Activated T-helper 1 cell treated with anti-CD3 and anti-CD28 coated beads, Interleukin-12 subunit alpha, Interleukin-12 subunit beta, Interleukin-2, Interleukin-4 antibody, amounts not matched to agents 30 ng/mL and 10 ng/mL and 1 ng/mL, durations not matched to agents 14 hours and 24 hours and 36 hours (primary cell): ENCODE measurements at places on chromosomes 3 and 15. TPM values are rescaled to one million over a fixed set of nuclear protein-coding genes. Genes with fewer than 3 reads are reported as not detected.

The NAALADL2 gene
- not detected in 2 replicates for total RNA-seq

The LIPC gene
- total RNA-seq = 0.62 and 0.69 TPM in 2 replicates

GRCh38 chr15:77546050-77546501 lies 86.6 kb downstream of the LINGO1 start:
- no peaks in the 10 kb centered on the region for H3K36me3 ChIP-seq
- no peak for DNase-seq
- peaks cover 12% of the 10 kb centered on the region for H3K27me3 ChIP-seq

DNA sequence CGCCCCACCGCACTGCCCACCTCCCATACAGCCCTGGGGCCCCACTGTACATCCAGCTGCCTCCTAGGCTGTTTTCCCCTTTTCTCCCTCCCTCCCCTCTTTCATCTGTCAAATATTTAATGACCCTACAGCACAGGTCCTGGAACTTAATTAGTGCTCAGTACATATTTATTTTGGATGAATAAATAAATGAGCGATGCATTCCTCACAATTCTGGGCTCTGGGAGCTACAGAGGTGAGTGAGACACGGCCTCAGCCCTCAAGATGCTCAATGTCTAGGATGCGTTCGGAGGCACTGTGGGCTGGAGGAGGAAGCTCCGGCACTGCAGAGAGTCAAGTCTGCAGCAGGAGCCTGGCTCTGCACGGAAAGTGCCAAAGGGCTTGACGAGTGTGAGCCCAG lies 175.0 kb downstream of the FAM43A start:
- DNase-seq = no peak
- no peaks in the 10 kb centered on the region for H3K36me3 ChIP-seq
- peaks cover 15% of the 10 kb centered on the region for H3K27me3 ChIP-seq
- H3K27ac ChIP-seq = no peak overlapping the region

The USP50 gene
- 0.37 TPM in 1 of 2 replicates, not detected in the other for total RNA-seq

The SGO1 gene
- total RNA-seq = 17.8 and 18.3 TPM in 2 replicates

GRCh38 chr15:25829073-25829472 lies 34.1 kb downstream of the ATP10A start:
- no peak overlapping the region for H3K27ac ChIP-seq
- peaks cover 42% of the 10 kb centered on the region for H3K4me1 ChIP-seq
- no peak overlapping the region for H3K4me3 ChIP-seq
- no peak for DNase-seq
- H3K27me3 ChIP-seq = no peaks in the 10 kb centered on the region

DNA sequence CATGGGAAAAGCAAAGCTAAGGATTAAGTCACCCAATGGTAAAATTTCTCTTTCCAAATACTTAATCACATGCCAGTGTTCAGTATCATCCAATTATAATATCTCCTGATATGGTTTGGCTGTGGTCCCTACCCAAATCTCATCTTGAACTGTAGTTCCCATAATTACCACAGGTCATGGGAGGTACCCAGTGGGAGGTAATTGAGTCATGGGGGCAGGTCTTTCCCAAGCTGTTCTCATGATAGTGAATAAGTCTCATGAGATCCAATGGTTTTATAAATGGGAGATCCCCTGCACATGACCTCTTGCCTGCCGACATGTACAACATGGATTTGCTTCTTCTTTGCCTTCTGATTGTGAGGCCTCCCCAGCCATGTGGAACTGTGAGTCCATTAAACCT lies 26.1 kb upstream of the NMB start:
- no peak overlapping the region for H3K27ac ChIP-seq
- H3K27me3 ChIP-seq = no peaks in the 10 kb centered on the region
- H3K4me1 ChIP-seq = peaks cover 9% of the 10 kb centered on the region
- H3K4me3 ChIP-seq = no peak overlapping the region
- no peak for DNase-seq
- H3K36me3 ChIP-seq = peaks cover 36% of the 10 kb centered on the region

The PSTPIP1 gene
- 218 and 226 TPM in 2 replicates for total RNA-seq

The USP8 gene
- total RNA-seq = 66.2 and 66.3 TPM in 2 replicates

The HTR3E gene
- not detected in 2 replicates for total RNA-seq

DNA sequence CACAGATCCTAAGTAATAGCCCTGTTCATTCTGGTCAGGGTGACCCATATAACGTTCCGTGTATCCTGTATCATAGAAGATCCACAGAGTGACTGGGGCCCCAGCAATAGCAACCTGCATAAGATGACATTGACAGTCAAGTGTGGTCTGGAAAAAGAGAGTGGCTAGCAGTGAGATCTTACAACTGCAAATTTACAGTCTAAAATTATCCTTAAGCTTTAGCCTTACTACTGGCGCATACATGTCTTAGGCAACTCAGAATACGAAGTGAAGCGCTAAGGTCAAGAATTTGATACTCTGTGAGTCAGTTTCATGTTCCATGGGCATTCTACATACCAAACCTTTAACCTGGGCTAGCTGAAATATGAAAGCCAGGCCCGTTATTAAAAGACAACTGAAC lies 29.2 kb upstream of the IGDCC4 start:
- H3K4me3 ChIP-seq = no peak overlapping the region
- no peak for DNase-seq
- peaks cover 30% of the 10 kb centered on the region for H3K36me3 ChIP-seq
- no peaks in the 10 kb centered on the region for H3K27me3 ChIP-seq
- no peak overlapping the region for H3K27ac ChIP-seq

GRCh38 chr15:59376733-59377132 lies 4.1 kb upstream of the MYO1E start:
- no peak overlapping the region for H3K27ac ChIP-seq
- H3K27me3 ChIP-seq = peaks cover 35% of the 10 kb centered on the region
- no peaks in the 10 kb centered on the region for H3K36me3 ChIP-seq
- H3K4me1 ChIP-seq = peaks cover 13% of the 10 kb centered on the region

DNA sequence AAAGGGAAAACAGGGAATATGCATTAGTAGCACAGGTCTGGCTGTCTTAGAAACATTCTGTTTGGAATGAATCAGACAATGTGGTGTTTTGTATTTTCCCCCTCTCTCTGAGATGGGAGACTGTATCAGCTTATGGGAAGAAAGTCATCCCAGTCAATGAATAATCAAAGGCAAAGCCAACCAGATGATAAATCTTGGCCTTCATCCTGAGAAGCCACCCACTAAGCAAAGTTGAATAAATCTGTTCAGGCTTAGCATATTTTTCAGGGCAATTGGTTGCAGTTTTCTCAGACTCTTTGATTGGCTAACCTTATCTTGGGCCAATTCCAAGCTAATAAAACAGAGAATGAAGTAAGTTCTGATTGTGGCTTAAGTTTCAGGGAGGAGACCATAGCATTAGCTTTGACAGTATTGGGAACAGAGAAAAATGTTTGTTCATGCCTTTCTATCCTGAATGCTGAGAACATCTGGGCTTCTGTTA lies 63.6 kb upstream of the ARL8B start:
- no peak for DNase-seq
- H3K4me3 ChIP-seq = no peak overlapping the region
- H3K27me3 ChIP-seq = no peaks in the 10 kb centered on the region
- H3K4me1 ChIP-seq = peaks cover 45% of the 10 kb centered on the region
- peaks cover 5% of the 10 kb centered on the region for H3K36me3 ChIP-seq

DNA sequence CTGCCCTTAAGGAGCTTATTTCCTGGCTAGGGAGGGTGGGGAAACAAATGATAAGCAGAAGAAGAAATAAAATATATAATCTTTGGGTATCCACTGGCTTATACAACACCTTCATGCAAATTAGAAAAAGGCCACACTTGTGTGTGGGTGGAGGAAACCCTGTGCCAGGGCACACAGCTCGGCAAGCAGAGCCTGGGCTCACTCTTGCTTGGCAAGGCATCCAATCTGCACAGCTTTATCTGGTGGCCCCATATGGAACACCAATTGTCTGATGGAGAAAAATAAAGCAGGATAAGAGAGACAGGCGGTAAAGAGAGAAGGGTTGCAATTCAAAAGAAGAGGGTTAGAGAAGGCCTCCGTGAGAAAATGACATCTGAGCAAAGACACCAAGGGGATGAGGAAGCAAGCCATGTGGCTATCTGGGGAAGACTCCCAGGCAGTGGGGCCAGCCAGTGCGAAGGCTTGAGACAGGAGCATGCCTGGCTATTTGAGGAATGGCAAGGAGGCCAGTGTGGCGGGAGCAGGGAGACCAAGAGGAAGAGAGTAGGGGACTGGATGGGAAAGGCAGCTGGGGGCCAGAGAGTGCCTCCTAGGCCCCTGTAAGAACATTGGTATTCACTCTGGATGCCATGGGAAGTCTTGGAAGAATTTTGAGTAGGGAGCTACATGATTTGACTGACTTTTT lies 22.5 kb upstream of the VPS8 start:
- no peak overlapping the region for H3K27ac ChIP-seq
- no peak for DNase-seq
- no peaks in the 10 kb centered on the region for H3K36me3 ChIP-seq
- H3K27me3 ChIP-seq = peaks cover 17% of the 10 kb centered on the region

DNA sequence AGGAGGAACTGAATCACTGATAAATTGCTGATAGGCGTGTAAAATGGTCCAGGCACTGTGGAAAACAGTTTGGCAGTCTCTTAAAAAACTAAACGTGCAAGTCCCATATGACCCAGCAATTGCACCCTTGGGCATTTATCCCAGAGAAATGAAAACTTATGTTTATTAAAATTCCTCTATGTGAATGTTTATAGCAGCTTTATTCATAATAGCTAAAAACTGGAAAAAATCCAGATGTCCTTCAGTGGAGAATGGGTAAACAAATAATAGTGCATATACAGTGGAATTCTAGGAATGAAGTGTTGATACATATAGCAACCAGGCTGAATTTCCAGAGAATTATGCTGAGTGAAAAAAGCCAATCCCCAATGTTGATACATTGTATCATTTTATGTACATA lies 482.2 kb upstream of the PDZRN3 start:
- no peaks in the 10 kb centered on the region for H3K4me1 ChIP-seq
- no peak overlapping the region for H3K27ac ChIP-seq
- no peaks in the 10 kb centered on the region for H3K27me3 ChIP-seq
- no peak for DNase-seq
- H3K36me3 ChIP-seq = no peaks in the 10 kb centered on the region

The SST gene
- not detected in 2 replicates for total RNA-seq

DNA sequence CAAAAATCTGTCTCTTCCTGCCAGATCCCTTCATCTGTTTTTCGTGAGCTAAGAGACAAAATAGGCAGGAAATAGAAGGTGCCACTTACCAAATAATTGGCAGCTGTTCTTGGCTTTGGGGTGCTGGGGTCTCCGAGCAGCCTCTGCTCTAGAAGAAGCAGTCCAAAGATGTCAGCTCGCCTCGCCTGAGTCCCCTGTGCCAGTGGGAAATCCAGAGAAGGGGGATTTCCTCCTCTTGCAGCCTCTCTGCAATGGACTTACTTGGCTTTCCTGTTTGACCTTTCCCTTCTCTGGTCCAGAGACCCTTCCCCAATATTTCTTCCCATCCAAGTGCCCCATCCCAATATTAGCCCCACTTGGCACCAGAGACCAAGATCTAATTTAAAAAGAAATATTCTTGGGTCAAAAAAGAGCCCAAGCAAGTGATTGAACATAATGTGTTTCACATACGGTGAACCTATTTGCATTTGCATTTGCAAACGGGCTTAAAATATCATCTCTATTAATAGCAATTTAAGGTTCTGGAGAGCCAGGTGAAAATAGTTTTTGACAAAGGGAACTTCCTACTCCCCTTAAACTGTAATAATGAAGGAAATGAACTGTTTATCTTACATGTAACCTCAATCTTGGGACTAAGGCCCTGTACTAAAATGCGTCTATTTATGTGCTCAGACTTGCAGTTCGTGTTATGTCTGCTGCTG lies 23.2 kb downstream of the CD86 start:
- peaks cover 94% of the 10 kb centered on the region for H3K4me1 ChIP-seq
- peaks cover 9% of the 10 kb centered on the region for H3K36me3 ChIP-seq
- DNase-seq = no peak
- no peaks in the 10 kb centered on the region for H3K27me3 ChIP-seq

GRCh38 chr3:46881596-46882376 lies 4.3 kb downstream of the PTH1R start:
- no peak for DNase-seq
- peaks cover 59% of the 10 kb centered on the region for H3K27me3 ChIP-seq
- H3K4me3 ChIP-seq = no peak overlapping the region

DNA sequence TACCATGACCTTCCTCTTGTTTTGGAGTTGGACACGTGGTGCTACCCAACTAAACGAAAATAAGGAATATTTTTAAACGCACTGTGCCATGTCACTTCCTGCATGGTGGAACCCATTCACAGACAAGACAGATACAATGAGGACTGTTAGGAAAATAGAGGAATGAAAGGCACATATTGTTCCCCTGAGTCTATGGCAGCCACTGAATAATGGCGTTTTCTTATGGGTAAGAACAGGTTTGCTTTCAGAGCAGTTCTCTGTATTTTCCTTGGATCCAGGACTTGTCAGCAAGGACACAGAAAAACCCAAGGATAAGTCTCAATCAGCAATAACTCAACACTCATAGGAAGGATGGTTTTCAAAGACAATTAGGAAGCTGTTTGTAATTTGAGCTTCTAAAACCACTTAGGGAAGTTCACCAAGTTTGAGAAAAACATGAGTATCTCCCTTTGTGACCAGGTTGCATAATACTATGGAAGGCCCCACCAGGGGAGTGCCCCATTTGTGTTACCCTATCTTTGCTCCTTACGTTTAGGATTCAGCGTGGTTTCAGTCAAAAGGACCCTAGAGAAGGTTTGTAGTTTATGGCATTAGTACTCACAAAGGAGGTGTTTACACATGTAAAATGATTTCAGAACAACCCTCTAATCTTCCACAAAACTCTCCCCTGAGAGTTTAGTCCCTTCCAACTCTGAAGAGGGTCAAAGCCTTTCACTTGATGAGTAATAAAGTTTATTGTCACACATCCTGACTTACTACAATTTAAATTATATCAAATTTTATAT lies 487.2 kb upstream of the ATP11B start:
- no peak overlapping the region for H3K27ac ChIP-seq
- H3K4me3 ChIP-seq = no peak overlapping the region
- H3K4me1 ChIP-seq = no peaks in the 10 kb centered on the region
- no peak for DNase-seq
- no peaks in the 10 kb centered on the region for H3K36me3 ChIP-seq

GRCh38 chr3:46208167-46208704 lies at the start of gene CCR1:
CCR1 (minus strand) TSS chr3:46208313; CDS start chr3:46204313, 4,000 bp downstream.
- H3K27me3 ChIP-seq = no peaks in the 10 kb centered on the region
- DNase-seq = peak; percentile 58
- peaks cover 70% of the 10 kb centered on the region for H3K4me1 ChIP-seq
- peak within 1 kb of the TSS; percentile 91 for H3K27ac ChIP-seq
- peak within 1 kb of the TSS; percentile 78 for H3K4me3 ChIP-seq
- H3K36me3 ChIP-seq = peaks cover 20% of the 10 kb centered on the region

- DNase-seq = no peak
- H3K4me1 ChIP-seq = no peaks in the 10 kb centered on the region
- H3K27me3 ChIP-seq = peaks cover 1% of the 10 kb centered on the region
- H3K36me3 ChIP-seq = no peaks in the 10 kb centered on the region
- H3K27ac ChIP-seq = no peak overlapping the region
Measured at GRCh38 chr3:124263168-124263567, 271.2 kb upstream of the ROPN1 start.

- H3K4me3 ChIP-seq = no peak overlapping the region
- no peak for DNase-seq
- H3K36me3 ChIP-seq = no peaks in the 10 kb centered on the region
- H3K27ac ChIP-seq = no peak overlapping the region
Measured at GRCh38 chr3:194381460-194381875, 11.9 kb upstream of the LRRC15 start.
